ENCODE measurements at places on chromosomes 5 and 9.

DNA sequence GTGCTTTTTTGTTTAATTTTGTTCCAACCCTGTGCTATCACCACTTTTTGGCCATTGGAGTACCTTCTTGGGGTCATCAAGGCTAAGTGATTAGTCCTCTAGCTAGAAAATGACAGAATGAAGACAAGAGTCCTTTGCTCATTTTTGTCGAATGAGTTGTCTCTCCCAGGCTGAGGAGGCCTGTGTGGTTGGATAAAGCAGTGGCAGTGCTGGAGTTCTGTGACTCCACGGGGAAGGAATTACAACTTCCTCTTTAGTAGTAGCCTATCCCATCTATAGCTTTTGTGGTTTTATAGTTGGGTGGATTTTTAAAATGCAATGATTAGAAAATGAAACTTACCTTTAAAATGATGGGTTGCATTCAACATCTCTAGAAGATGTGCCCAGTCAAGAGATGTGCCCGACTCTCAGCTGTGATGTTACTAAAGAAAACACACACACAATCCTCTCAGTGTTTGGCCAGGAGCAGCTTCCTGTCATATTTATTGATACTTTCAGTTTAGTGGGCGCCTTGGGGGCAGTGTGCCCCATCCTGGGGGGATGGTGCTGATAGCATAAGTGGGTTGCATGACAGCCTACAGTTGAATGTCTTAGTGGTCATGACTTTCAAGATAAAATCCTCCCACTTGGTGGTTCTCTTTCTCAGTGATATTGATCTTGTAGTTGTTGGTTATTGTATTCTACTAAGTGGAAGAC, 11.9 kb downstream of the OTULINL start:
- H3K36me3 ChIP-seq: peaks cover 13% of the 10 kb centered on the region
- H3K27me3 ChIP-seq: peaks cover 19% of the 10 kb centered on the region
- peak overlapping the region; percentile 71 for H3K4me3 ChIP-seq
- peak; percentile 73 for DNase-seq
- H3K27ac ChIP-seq: peak overlapping the region; percentile 66
- peaks cover 63% of the 10 kb centered on the region for H3K4me1 ChIP-seq

DNA sequence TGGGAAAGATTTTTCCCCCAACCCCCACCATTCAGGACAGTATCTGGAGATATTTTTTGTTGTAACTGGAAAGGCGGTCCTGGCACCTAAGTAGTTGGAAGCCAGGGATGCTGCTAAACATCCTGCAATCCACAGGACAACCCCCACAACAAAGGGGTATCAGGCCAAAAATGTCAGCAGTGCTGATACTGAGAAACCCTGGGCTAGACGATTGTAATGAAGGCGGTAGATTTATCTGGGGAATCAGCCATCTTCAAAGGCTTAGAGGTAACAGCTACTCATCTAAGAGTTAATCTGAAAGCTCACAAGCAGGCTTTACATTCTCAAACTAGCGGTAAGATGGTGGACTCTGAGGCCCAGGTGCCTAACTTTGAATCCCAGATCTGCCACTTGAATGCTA, 59.0 kb upstream of the NMUR2 start:
- DNase-seq: no peak
- no peak overlapping the region for H3K4me3 ChIP-seq

- H3K27me3 ChIP-seq: no peaks in the 10 kb centered on the region
- no peaks in the 10 kb centered on the region for H3K36me3 ChIP-seq
- H3K27ac ChIP-seq: no peak overlapping the region
- no peak for DNase-seq
These were observed 714.4 kb upstream of the CDH6 start for GRCh38 chr5:30479104-30479503.

DNA sequence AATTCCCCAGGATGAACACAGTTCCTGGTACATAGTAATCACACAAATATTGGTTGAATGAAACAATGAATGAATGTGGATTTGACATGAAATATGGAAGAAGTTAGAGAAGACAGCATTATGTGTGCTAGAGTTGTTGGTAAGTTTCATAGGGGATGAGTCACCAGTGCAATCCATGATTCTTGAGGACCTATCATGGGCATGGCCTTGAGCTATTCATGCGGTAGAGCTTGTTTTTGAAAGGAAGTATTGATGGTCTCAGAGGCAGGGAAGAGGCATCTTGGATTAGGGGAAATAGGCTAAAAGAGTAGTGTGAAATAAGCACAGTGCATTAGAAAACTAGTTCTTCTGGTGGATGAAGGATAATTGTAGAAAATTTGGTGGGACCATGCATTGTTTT, 22.1 kb downstream of the SPATA31D1 start:
- no peak overlapping the region for H3K27ac ChIP-seq
- H3K36me3 ChIP-seq: no peaks in the 10 kb centered on the region
- H3K4me3 ChIP-seq: no peak overlapping the region
- no peak for DNase-seq
- H3K27me3 ChIP-seq: peaks cover 5% of the 10 kb centered on the region

- no peaks in the 10 kb centered on the region for H3K36me3 ChIP-seq
- no peak overlapping the region for H3K4me3 ChIP-seq
- H3K4me1 ChIP-seq: peaks cover 13% of the 10 kb centered on the region
- DNase-seq: no peak
- H3K27me3 ChIP-seq: peaks cover 2% of the 10 kb centered on the region
These were observed 64.0 kb upstream of the TLE4 start for GRCh38 chr9:79507801-79508200.
